Umbilical cord (tissue), 2 donors: ENCODE measurements at places on chromosomes 11 and 22.

DNA sequence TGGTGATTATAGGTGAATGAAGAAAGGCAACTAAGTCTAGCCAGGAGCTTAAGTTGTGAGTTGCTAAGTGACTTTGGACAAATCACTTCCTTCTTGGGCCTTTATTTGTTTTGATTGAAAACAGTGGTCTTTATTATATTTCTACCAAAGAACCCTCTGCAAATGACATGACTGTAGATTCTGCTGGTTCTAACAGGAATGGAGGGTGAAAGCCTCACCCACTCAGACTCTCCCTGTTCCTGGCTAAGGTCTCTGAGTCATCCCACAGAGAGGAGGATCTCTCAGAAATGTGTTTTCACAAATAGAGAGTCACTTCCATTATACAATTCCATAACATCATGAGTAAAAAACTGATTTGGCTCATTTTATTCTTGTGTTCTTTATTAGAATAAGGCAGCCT, 583.9 kb upstream of the LRRC4C start:
- DNase-seq, result no peak

GRCh38 chr22:24437741-24438328, 10.4 kb downstream of the ADORA2A start:
- DNase-seq, result no peak

DNA sequence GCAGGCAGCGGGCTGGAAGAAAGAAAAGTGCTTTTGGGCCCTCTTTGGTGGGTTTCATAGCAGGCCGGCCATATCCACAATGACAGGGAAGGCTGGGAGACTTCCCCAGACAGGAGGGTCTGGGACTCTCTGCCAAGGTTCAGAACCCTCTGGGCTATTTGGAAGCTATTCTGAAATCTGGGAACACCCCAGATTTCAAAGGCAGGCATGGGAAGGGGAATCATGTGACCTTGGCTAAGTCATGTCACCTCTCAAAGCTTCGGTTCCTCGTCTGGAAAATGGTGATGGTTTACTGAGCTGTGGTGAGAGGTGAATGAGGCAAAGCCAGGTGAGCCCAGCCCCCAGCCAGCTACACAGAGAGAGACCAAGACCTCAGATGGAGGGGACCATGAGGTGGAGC, 4.6 kb downstream of the CASTOR1 start:
- no peak for DNase-seq

GRCh38 chr11:14327116-14327515, 31.9 kb downstream of the RRAS2 start:
- no peak for DNase-seq

- no peak for DNase-seq
These were observed 31.7 kb upstream of the GRAMD4 start for GRCh38 chr22:46588279-46589140.
